ENCODE measurements at places on chromosomes 16 and 17.

GRCh38 chr16:50771366-50771765, 29.5 kb downstream of the CYLD start:
- peaks cover 43% of the 10 kb centered on the region for H3K36me3 ChIP-seq
- peaks cover 21% of the 10 kb centered on the region for H3K4me1 ChIP-seq
- no peak for DNase-seq
- H3K4me3 ChIP-seq: no peak overlapping the region
- H3K27ac ChIP-seq: no peak overlapping the region
- H3K27me3 ChIP-seq: no peaks in the 10 kb centered on the region

DNA sequence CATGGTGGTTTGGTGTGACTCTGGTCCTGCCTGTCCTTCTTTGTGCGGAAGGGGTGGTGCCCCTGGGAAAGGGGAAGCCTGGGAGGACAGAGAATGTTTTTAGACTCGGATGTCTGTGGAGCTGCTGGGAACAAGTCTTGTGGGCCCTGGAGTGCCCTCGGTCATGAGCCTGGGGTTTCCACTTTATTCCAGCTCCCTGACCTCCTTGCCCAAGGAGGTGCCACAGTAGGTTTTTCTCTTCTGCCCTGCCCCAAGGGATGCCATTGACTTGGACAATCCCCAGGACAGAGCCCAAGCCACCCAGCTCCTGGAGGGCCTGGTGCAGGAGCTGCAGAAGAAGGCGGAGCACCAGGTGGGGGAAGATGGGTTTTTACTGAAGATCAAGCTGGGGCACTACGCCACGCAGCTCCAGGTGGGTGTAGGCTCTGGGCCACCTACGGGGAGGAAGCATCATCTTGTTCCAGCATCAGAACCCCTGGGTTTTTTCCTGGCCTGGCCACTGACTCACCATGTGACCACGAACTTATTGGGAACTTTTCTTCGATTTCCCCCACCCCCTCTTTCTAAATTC, 1.4 kb downstream of the STAT5A start:
- no peaks in the 10 kb centered on the region for H3K27me3 ChIP-seq
- peak overlapping the region; percentile 94 for H3K4me3 ChIP-seq
- H3K27ac ChIP-seq: peak overlapping the region; percentile 95
- no peak for DNase-seq
- H3K36me3 ChIP-seq: peaks cover 12% of the 10 kb centered on the region

GRCh38 chr17:32520737-32521404, 34.1 kb downstream of the CDK5R1 start:
- H3K4me1 ChIP-seq: peaks cover 58% of the 10 kb centered on the region
- H3K27me3 ChIP-seq: no peaks in the 10 kb centered on the region
- no peaks in the 10 kb centered on the region for H3K36me3 ChIP-seq
- peak overlapping the region; percentile 79 for H3K4me3 ChIP-seq

DNA sequence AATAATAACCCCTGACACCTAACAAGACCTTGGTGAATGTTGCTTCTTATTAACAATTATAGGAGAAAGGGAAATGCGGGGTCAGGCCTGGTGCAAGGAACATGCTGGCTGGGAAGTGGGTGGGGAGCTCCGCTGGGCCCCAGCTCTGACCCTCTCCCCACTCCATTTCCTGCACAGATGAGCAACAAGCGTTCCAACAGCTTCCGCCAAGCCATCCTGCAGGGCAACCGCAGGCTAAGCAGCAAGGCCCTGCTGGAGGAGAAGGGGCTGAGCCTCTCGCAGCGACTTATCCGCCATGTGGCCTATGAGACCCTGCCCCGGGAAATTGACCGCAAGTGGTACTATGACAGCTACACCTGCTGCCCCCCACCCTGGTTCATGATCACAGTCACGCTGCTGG, 23.0 kb downstream of the RHBDL3 start:
- peaks cover 26% of the 10 kb centered on the region for H3K27me3 ChIP-seq
- no peak overlapping the region for H3K27ac ChIP-seq
- H3K36me3 ChIP-seq: no peaks in the 10 kb centered on the region
- no peak for DNase-seq

DNA sequence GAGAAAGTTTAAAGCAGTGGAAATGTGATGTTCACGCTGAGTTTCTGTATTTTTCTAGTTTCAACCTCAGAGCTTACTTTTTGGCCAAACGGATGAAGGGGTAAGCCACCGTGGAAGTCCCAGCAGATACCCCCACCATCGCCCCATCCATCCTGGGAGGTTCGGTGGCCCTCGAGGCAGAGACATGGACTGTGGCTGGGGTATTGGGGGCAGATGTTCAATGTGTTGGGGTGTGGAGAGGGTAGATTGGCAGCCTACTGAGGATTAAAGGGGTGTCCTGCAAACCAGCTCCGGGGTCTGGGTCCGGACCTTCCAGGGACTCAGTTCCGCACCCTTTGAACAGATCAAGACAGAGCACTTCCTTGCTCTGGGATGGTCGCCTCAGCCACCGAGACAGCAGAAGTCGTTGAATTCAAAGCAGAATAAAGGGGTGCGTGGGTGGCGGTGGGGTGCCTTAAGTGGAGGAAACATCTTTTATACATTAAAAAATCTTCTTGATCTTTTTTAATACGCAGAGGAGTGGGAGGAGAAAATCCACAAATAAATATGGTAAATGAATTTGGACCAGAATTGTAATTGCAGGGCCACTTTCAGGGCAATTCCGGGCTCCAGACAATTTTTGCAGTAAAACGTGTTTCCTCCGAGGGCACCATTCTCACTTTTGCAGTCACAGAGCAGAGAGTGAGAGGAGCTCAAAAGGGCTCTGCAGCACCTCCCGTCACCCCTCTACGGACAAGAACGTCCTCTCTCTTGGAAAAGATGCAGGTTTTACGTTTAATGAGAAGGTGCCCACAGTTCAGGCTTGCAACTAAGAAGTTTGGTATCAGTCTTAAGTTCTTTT, 8.2 kb upstream of the CBX8 start:
- H3K4me3 ChIP-seq: no peak overlapping the region
- H3K27ac ChIP-seq: peak overlapping the region; percentile 82
- no peak for DNase-seq
- H3K36me3 ChIP-seq: peaks cover 4% of the 10 kb centered on the region
- H3K4me1 ChIP-seq: peaks cover 14% of the 10 kb centered on the region

DNA sequence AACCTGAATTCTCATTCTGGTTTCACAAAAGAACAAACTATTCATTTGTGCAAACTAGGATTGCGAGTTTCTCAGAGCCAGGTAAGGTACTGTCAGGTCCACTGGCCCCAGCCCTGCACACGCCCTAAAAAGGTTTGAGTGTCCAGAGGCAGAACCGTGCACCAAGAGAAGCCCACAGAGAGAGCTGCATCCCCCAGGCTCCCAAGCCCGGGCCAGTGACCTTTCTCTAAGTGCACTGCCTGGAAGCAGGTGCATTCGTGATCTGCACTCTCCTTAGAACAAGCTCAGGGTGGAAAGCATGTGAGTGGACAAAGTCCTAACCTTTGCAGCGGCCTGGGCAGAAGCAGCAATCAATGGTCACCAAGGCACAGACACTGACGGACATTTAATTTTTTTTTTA, 26.8 kb downstream of the MEAK7 start:
- peaks cover 29% of the 10 kb centered on the region for H3K36me3 ChIP-seq
- H3K4me1 ChIP-seq: no peaks in the 10 kb centered on the region
- H3K27me3 ChIP-seq: no peaks in the 10 kb centered on the region
- H3K27ac ChIP-seq: no peak overlapping the region
- no peak overlapping the region for H3K4me3 ChIP-seq
- no peak for DNase-seq

GRCh38 chr17:10216213-10216938, 18.0 kb upstream of the GAS7 start:
- H3K4me3 ChIP-seq: no peak overlapping the region
- peaks cover 3% of the 10 kb centered on the region for H3K36me3 ChIP-seq
- H3K4me1 ChIP-seq: no peaks in the 10 kb centered on the region
- DNase-seq: no peak
- no peak overlapping the region for H3K27ac ChIP-seq
- no peaks in the 10 kb centered on the region for H3K27me3 ChIP-seq

DNA sequence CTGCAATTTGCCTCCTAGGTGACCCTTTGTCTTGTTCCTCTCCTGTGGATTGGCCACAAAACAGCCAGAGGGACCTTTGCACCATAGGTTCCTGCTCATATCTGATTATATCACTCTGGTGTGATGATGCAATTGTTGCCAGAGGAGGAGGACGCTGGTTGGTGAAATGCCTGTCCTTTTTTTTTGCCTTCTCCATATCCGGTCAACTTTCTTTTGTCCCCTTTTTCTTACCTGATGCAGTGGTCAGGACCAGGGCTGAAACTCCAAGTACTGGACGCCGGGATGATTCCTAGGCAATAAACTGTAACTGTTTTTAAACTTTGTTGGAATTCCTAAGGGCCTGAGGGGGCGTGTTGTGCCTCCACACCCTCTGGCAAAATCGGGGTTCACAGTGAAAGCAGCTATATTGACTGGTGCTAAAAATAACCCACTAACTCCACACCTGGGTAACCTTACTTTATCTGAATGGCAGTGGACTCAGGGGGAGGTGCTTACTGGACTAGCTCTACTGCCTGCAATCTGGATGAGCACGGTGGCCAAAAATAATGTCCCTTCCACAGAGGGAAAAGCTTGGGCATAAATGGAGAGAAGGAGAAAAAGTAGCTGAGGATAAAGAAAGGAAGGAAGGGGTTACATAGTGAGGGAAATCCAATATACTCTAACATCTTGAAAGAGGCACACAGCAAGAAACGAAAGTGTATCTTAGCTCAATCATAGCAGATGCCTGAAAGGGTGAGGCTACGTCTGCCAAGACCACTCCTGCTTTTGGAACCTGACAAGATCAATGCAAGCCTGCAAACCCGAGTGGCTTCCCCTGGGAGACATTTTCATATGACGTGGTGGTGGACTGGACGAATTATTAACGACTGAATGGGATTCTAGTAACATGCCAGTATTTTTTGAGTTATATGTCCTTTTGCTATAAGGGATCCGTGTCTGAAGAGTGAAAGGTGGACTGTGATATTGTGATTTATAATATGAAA, 28.4 kb upstream of the ZNF423 start:
- DNase-seq: no peak
- no peak overlapping the region for H3K27ac ChIP-seq
- no peaks in the 10 kb centered on the region for H3K4me1 ChIP-seq
- no peaks in the 10 kb centered on the region for H3K36me3 ChIP-seq
- H3K27me3 ChIP-seq: peaks cover 19% of the 10 kb centered on the region

DNA sequence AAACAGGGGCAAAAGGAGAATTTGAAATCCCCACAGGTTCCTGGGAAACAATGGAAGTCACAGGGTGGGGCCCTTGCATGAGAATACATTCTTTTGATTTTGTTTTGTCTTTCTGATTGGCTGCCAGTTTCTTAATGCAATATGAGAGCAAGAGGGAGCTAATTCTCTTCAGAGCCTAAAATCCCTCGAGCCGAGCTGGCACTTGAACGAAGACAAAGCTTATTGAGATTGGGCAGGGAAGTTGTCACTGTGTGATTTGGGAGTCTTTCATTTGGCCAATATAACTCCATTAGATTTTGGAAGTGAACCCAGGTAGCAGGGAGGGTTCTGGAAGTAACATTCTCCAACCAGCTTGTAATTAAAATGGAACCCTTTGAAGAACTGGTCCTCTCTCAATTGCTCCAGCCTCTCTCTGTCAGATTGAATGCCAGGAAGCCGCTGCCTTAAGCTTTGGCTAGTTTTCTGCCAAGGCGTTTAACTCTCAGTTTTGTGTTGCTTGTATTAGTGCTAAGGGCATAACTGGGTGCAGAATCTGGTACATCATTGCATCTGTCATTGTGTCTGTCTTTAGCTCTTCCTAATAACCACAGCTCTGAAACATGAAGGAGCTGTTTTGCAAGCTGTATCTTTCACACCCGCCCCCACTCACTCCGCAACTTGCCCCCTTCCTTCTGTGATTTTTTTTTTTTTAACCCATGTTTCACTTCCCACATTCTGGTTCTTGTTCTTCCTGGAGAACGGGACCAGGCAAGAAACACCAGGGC, 272.0 kb downstream of the MAF start:
- H3K27me3 ChIP-seq: peaks cover 1% of the 10 kb centered on the region
- no peak for DNase-seq
- peaks cover 2% of the 10 kb centered on the region for H3K4me1 ChIP-seq

GRCh38 chr17:65936013-65936412, 255.9 kb downstream of the CEP112 start:
- H3K36me3 ChIP-seq: peaks cover 4% of the 10 kb centered on the region
- H3K4me1 ChIP-seq: peaks cover 2% of the 10 kb centered on the region
- no peak overlapping the region for H3K4me3 ChIP-seq
- H3K27ac ChIP-seq: no peak overlapping the region
- peaks cover 2% of the 10 kb centered on the region for H3K27me3 ChIP-seq

GRCh38 chr17:76532072-76532651, 5.3 kb downstream of the CYGB start:
- H3K36me3 ChIP-seq: peaks cover 6% of the 10 kb centered on the region
- H3K4me1 ChIP-seq: peaks cover 23% of the 10 kb centered on the region
- H3K27ac ChIP-seq: peak overlapping the region; percentile 76
- H3K4me3 ChIP-seq: no peak overlapping the region

- no peak for DNase-seq
- H3K36me3 ChIP-seq: no peaks in the 10 kb centered on the region
- H3K4me3 ChIP-seq: peak overlapping the region; percentile 66
Observed at GRCh38 chr17:32822996-32823395, 53.9 kb downstream of the MYO1D start.

DNA sequence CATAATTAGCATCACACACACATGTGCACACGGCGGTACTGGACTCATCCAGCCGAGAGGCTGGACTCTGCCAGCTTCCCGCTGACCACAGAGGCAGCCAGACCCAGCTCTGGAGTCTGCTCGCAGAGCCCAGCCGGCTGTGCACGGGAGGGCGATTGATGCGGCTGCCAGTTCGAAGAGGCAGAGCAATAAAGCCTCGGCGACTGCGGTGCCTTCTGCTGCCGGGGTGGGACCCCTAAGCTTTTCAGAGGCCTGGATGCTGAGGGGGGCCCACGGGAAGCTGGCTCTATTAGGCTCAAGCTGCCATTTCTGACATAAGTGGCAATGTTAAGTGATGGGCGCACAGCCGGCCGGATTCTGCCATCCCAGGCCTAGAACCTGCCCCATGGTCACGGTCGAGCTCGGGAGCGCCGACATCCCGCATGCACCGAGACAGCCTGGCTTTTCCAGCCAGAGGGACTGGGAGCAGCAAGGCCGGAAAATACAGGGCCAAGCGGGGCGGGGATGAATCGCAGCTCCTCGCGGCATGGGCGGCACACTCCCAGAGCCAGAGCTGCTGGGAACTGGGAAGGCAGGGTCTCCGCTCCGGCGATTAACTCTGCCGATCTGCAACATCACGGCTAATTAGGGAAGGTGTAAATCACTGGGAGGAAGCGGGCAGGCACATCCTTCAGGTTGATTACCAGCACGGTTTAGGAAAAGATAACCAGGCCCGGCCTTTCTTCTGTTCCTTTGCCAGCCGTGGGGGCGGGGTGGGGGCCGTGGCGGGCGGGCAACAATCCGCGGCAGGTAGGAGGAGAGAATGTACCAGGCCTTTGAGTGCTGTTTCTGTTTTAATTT, 57.7 kb downstream of the TBC1D16 start:
- peaks cover 2% of the 10 kb centered on the region for H3K27me3 ChIP-seq
- peaks cover 3% of the 10 kb centered on the region for H3K36me3 ChIP-seq
- no peak for DNase-seq
- no peak overlapping the region for H3K27ac ChIP-seq

GRCh38 chr17:15882777-15883176, 62.2 kb upstream of the ADORA2B start:
- peaks cover 2% of the 10 kb centered on the region for H3K4me1 ChIP-seq
- H3K36me3 ChIP-seq: no peaks in the 10 kb centered on the region
- peaks cover 18% of the 10 kb centered on the region for H3K27me3 ChIP-seq

All from memory B cell (primary cell).